Suprapubic skin (tissue), 4 donors: ENCODE measurements at places on chromosomes 3 and 15. TPM values are rescaled to one million over a fixed set of nuclear protein-coding genes. Genes with fewer than 3 reads are reported as not detected.

The IQCF5 gene
- not detected for total RNA-seq

DNA sequence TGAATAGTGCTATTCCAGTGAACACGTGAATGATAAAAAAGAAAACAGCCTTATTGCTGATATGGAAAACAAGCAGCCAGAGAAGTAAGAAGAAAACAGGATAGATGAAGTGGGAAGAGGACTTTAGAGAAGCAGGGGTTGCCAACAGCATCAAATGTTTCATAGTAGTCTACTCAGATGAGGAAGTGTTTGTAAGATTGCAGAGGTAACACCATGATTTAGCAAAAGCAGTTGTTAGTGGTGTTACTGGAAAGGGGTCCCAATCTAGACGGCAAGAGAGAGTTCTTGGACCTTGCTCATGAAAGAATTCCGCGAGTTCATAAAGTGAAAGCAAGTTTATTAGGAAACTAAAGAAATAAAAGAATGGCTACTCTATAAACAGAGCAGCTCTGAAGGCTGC, 108.8 kb upstream of the MCTP2 start:
- no peak for DNase-seq

The WNT5A gene
- total RNA-seq = 9.4 TPM

GRCh38 chr3:132966374-132966773, 71.8 kb upstream of the TMEM108 start:
- DNase-seq = no peak

The LMAN1L gene
- total RNA-seq = not detected

The TMEM212 gene
- not detected for total RNA-seq

The CILP gene
- total RNA-seq = 15.2 TPM

DNA sequence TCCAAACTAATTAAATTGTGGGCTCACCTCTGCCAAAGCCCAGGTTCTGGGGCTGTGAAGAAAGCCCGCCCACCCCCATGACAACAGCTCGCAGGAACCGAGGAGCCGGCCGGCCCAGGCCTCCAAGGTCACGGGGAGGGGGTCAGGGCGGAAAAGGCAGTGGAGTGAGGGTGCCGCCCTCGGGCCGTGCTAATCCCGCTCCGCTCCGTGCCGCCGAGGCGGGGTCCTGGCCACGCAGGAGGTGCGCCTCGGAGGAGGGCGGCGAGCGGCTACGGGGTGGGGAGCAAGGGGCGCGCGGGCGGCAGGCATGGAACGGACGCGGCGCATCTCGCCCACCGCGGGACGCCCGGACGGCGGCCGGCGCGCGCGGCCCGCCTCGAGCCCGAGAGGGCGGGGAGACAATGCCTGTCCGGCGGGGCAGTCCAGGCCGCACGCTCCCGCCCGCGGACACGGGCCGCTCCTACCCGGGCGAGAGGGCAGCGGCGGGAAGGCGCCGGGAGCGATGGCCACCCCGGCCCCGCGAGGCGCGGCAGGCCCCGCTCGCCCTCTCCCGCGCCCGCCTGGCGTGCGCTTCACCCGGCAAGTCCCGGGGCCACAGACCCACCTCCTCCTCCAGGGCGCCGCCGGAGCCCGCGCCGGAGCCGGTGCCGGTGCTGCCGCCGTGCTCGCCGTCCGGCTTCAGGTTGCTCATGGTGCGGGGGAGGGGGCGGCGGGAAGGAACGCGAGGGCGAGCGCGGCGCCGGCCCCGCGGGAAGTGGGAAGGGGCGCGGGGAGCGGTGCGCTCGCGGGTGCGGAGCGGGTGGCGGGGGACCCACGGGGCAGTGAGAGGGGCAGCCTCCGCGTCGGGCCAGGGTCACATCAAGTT, 528 bp downstream of the RBPMS2 start:
- no peak for DNase-seq

DNA sequence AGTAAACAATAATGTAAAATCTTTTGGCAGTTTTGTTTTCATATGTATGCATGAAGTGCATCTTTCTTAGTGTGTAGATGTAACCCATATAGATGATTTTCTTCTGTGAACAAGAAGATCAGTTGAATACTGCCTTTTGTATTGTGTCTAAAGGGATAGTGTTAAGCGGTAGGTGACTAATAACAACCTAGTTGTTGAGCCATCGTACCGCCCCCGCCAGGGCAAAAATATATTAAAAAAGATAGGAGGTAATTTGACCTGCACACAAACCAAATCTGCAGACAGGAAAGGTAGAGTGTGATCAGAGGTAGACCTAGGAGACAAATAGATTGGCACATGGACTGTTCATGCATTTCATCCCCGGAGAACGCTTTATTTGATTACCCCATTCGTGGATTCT, 3.3 kb upstream of the GMNC start:
- no peak for DNase-seq

DNA sequence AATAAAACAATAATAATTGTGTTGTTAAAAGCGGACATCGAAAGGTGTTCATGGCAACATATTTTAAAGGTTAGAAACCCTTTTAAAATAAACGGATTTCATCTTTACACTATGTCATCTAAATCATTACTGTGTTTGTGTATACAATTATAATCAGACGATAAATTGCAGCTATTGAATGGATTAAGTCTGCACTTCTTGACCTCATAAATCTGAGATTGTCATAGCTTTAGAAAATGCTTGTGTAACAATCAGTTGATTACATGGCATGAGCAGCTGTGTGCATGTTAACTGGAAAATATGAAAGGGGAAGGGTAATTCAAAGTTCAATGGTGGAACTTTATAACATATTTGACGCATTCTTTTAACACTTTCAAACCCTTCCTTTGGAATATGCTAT, 152.4 kb upstream of the MDFIC2 start:
- no peak for DNase-seq

GRCh38 chr3:129278966-129279906, 566 bp downstream of the HMCES start:
- peak; percentile 72 for DNase-seq

- DNase-seq = no peak
These were observed 127.3 kb upstream of the ROPN1 start for GRCh38 chr3:124119056-124119716.

The TLR9 gene
- total RNA-seq = 0.16 TPM

DNA sequence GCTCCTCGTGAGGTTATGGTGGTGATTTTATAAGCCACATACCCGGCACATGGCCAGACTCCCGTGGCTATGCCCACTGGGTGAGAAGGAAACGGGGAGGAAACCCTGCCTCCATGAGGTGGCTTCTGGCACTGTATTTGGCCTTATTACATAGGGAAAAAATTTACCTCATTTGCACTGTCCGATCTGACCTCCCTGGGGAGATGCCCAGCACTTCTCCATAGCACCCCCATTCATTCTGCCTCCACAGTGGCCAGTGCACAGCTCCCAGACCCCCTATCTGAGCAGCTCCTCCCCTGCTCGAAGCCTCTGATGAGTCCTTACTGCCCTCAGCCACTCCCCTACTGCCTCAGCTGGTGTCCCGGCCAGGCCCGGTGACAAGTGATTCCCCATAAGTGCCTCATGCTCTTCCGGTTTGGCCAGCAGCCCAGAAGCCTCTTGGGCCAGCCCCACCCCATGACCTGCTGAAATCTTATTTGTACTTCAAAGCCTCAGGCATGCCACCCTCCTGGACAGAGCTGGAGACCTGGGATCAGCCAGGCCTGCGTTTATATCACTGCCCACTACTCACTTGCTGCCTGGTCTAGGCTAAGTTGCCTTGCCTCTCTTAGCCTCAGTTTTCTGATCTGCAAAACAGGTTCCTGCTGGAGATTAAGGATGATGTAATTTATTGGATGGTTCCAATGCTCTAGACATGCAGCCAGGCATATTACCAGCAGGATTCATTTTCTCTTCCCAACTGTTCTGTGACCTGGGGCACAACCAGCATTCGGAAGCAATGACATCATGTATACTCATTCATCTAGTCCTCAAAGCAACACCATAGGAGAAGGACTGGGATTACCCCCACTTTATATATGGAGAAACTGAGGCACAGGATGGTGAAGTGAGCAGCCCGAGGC, 30.6 kb upstream of the SLC6A6 start:
- DNase-seq = no peak

GRCh38 chr15:76684002-76684401, 221.1 kb downstream of the SCAPER start:
- DNase-seq = no peak

The SERPINI2 gene
- total RNA-seq = not detected

- no peak for DNase-seq
These were observed 812 bp upstream of the SEC62 start for GRCh38 chr3:169965562-169966427.

DNA sequence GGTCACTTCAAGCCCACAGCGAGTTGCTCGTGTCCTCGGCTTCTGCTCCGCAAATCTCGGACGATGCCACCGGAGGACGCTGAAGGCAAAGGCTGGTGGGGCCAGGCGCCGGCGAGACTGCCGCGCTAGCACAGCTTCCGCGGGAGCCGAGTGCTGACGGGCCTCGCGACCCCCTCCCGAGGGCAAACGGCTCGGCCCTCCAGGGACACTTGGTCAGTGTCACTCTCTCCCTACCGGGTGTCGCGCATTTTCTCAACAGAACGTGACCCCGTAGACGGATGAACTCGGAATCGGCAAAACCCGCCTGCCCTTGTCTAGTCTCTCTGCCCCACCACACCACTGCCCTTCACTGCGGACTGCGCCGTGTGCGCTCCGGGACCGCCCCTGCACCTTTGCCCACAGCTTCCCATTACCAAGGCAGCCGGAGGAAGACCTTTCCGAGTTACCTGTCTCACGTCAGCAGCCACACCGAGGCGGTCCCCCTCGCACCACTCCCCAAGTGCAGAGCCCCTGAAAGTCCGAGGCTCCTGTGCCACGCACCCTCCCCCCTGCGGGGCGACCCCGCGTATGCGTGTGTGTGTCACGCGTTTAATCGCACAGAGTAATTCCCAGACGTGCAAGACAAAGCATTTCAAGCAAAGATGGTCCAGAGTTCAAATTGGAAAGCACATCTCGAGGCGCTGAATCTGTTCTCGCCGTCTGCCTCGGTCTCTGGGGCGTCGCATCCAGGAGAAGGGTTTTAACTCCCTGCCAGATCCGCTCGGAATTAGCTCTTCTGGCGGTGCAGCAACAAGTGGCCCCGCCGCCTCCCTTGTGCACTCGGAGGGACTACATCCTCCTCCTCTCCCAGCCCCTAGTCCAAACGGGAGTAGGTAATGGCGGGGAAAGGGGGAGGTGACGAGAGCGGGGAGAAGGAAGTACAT, 245.0 kb upstream of the TOPAZ1 start:
- no peak for DNase-seq

The ALPK3 gene
- 0.42 TPM for total RNA-seq

DNA sequence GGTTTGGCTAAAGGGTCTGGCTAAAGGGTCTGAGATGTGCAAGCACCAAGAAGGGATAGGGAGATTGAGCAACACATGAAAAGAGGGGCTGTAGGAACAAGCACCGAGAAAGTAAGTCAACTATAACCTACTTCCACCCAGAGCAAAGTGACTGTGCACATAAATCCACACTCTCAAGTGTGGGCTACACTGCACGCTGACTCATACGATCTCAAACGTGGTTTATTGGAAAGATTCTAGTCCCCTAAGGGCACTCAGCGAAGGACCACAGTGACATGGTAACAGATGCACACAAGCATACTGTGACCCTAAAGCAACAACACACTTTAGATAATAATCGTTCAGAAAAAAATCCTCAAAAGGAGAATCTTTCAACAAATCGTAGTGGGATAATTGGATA, 48.0 kb downstream of the EHHADH start:
- DNase-seq = no peak

GRCh38 chr15:63264688-63265293, 12.6 kb upstream of the APH1B start:
- DNase-seq = no peak

- DNase-seq = no peak
These were observed 14.1 kb downstream of the LYSMD4 start for GRCh38 chr15:99719096-99719541.

The FAM227B gene
- 6.0 TPM for total RNA-seq

DNA sequence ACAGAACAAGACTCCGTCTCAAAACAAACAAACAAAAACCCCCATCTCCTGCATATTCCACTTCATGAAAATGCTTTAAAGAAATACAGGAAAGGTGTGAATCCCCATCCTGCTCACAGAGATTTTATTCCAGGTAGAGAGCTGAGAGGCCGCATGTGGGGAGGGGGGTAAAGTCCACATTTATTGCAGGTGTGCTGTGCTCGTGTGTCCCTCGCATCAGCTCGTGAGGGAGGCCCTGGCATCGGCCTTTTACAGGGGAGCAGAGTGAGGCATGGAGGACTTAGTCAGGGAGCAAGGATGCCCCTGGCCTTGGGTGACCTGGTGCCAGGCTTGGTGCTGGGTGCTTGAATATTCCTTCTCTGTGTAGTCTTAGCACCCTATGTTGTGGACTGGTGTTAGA, 413.5 kb upstream of the C2CD4B start:
- no peak for DNase-seq

DNA sequence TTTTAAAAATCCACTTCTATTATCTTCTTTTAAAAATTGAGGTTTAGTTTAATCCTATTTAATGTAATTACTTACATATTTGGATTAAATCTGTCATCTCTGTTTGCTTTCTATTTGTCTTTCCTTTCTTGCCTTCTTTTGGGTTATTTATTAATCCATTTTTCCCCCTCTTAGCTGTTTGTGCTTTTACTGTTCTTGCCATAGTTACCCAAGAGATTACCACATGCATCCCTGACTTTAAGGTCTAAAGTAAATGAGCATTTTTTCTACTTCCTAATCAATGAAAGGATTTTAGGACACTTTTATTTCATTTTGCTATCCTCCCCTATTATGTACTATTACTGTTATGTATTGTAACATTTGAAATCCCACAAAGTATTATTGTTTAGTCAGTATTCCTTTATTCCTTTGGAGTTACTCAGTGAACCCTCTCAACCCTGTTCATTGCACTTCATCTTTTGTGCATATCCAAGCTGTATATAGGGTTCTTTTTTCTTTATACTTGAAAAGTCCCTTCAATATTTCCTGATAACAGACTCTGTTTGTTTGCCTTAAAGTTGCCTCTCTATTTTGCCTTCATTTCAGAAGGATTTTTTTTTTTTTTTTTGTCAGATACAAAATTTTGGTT, 62.7 kb downstream of the MEF2A start:
- no peak for DNase-seq
